Upper lobe of left lung (tissue), 6 donors: ENCODE measurements at places on chromosomes 13 and 19. TPM values are rescaled to one million over a fixed set of nuclear protein-coding genes. Genes with fewer than 3 reads are reported as not detected.

DNA sequence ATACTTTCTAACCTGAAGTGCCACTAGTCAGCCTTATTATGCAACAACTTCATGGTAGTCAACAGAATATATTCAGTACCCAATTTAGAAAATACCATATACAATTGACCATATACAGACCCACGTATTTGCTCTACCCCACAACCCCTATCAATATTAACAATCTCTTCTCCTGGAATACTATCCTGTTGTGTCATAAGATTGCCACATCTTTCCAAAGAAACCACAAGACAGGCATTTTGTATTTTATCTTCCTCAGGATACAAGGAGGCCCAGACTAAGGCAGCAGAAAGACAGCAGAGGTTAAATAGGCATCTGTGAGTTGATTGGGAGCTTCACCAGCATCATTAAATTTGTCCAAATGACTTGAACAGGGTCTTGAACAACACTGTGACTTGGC lies 4.5 kb downstream of the SPART start:
- peaks cover 33% of the 10 kb centered on the region for H3K4me1 ChIP-seq
- H3K36me3 ChIP-seq, result no peaks in the 10 kb centered on the region
- no peak overlapping the region for H3K27ac ChIP-seq
- DNase-seq, result no peak

- H3K27me3 ChIP-seq, result no peaks in the 10 kb centered on the region
- no peak for DNase-seq
- H3K27ac ChIP-seq, result no peak overlapping the region
- H3K4me3 ChIP-seq, result no peak overlapping the region
Measured at GRCh38 chr19:5558101-5558621, 9.6 kb downstream of the TINCR start.

- H3K27ac ChIP-seq, result no peak overlapping the region
- no peak overlapping the region for H3K4me3 ChIP-seq
- no peaks in the 10 kb centered on the region for H3K27me3 ChIP-seq
- H3K36me3 ChIP-seq, result no peaks in the 10 kb centered on the region
Measured at GRCh38 chr13:61954092-61954491, 538.4 kb upstream of the PCDH20 start.

The ZNF324B gene
- total RNA-seq, result 8.2 TPM

The KLK1 gene
- total RNA-seq, result not detected
